Stimulated activated CD4-positive, alpha-beta T cell treated with anti-CD3 and anti-CD28 coated beads, Interleukin-1b, Interleukin-23, amount 100 ng/mL, for 48 hours (primary cell): ENCODE measurements at places on chromosomes 11 and 22.

DNA sequence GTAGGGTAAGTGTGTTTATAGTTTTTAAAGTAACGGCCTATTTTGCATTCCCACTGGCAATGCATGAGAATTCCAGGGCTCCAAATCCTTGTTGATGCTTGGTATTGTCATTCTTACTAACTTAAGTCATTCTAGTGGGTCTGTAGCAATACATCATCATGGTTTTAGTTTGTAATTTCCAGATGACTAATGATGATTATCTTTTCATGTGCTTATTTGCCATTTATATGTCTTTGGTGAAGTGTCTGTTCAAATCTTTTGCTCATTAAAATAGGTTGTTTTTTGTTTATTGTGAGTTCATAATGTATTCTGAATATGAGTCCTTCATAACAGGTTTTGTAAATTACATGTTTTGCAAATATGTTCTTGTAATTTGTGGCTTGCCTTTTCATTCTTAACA, 31.2 kb downstream of the MTMR3 start:
- DNase-seq: no peak

DNA sequence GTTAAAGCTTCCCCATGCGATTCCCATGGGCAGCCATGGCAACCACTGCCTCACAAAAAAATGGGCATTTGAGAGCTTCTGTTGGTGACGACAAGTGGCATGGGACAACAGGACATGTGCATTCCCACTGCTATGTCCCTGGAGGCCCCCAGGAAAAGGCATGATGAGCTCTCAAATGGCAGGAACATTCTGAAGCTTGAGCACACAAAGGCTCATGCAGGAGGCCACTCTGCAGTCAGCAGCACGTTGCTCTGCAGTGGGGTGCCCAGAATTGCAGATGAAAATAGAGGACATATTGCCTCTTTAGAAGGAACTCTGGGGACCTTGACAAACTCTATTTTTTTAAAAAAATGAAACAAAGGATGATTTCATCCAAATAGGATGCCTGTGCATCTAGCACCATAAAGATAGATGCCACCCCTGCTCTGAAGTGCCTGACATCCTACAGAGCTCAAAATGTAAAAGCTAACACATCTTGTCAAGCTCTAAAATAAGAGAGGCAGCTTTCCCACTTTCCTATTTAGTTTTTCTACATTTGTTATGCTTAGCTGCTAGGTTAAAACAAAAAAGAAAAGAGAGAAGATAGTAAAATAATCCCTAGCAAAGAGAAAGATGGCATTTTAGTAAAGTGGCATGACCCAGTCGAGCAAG, 277.6 kb upstream of the ZC3H12C start:
- no peak for DNase-seq

GRCh38 chr11:12361682-12362081, 15.7 kb upstream of the PARVA start:
- DNase-seq: no peak

DNA sequence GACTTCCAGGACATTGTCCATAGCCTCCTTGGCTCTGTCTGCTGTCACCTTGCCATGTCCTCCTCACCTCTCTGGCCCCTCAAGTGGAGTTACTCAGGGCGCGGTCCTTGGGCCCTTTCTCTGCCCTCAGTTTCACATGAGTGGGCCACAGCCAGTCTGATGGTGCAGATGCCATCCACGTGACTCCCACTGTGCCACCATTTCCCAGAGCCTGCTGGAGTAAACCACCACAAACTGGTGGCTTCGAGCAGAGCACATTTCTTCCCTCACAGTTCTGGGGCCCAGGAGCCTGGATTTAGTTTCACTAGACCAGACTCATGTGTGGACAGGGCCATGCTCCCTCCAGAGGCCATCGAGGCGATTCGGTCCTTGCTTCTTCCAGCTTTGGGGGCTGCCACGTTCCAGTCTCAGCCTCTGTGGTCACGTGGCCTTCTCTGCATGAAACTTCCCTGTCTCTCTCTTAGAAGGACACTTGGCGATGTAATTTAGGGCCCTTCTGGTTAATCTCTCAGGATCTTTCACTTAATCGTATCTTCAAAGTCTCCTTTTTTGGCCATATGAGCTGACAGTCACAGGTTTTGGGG, 14.6 kb downstream of the SMARCB1 start:
- no peak for DNase-seq

- no peak for DNase-seq
Measured at GRCh38 chr11:66247295-66247694, 21.1 kb upstream of the RAB1B start.

- no peak for DNase-seq
Measured at GRCh38 chr11:120682866-120683265, 171.3 kb downstream of the GRIK4 start.

- no peak for DNase-seq
Measured at GRCh38 chr11:2701230-2701629, 1.4 kb upstream of the KCNQ1OT1 start.

- DNase-seq: no peak
Measured at GRCh38 chr11:30876663-30877396, 290.7 kb upstream of the MPPED2 start.

DNA sequence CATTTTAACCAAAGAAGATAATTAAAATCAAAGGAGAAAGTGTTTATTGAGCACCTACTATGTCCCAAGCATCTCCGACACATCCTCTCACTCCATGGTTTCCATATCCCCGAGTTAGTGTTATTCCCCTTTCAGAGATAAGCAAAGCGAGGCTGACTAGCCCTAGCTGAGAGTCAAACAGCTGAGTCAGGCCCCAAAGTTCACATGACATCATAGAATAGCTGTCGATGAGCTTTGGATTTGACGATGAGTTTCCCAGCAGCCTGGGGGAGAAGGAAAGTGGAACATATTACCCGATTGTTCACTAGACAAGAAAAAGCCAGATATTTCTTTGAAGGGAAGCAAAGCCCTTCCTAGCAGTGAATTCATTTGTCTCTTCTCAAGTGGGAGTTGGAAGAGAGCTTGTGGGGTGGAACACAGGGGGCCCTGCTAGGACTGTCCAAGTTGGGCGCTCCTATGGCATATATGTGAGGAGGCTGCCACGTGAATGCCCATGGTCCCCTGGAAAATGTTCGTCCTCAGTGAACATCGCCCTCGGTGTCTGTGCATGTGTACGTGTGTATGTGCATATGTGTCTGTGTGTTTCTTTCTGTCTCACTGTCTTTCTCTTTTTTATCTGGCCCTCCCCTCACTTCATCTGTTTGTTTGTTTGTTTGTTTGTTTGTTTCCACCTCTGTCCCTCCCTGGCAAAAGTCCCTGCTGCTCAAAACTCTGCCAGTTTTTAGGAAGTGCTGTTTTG, 493 bp upstream of the CYTH4 start:
- DNase-seq: no peak

- DNase-seq: no peak
Measured at GRCh38 chr22:49927483-49928184, 9.2 kb downstream of the CRELD2 start.

GRCh38 chr22:44394246-44395117, 81.7 kb upstream of the SHISAL1 start:
- DNase-seq: no peak

GRCh38 chr11:119863851-119864601, 135.0 kb upstream of the NECTIN1 start:
- no peak for DNase-seq

DNA sequence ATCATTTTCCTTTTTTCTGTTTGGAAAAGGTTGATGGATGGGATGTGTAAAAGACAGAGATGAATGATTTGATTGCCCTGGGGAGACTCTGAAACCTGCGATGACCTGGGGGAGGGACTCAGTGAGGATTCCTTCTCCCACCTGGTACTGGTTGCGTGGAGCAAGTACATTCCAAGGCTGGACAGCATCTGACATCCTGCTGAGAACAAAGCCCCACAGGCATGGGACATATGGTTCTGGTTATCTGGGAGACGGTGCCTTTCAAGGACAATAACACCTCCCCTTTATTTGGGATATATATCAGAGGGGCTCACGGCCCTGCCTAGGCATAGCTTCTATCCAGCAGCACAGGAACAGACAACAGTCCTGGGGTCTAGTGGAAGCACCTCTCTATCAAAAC, 527.8 kb downstream of the METTL15 start:
- no peak for DNase-seq

- DNase-seq: no peak
Measured at GRCh38 chr11:75548595-75549272, 13.3 kb upstream of the SERPINH1 start.
